ENCODE measurements at places on chromosomes 6 and 20. TPM values are rescaled to one million over a fixed set of nuclear protein-coding genes. Genes with fewer than 3 reads are reported as not detected.

Gene RAB22A
- 16.1 TPM for total RNA-seq

Gene SLC35F1
- total RNA-seq: under 0.01 TPM

Gene MUC22
- not detected for total RNA-seq

Gene OR12D3
- not detected for total RNA-seq

Gene ANKRD66
- not detected for total RNA-seq

Gene TRIM40
- not detected for total RNA-seq

Gene MROH8
- total RNA-seq: under 0.01 TPM

Gene PARD6B
- 14.8 TPM for total RNA-seq

Gene TCP11
- under 0.01 TPM for total RNA-seq

Gene VNN1
- 0.50 TPM for total RNA-seq

Gene FAM209B
- total RNA-seq: not detected

Gene MYT1
- not detected for total RNA-seq

Gene SLC35D3
- total RNA-seq: not detected

Gene USP49
- total RNA-seq: 3.6 TPM

Gene VARS2
- 25.3 TPM for total RNA-seq

Measured in nasal cavity respiratory epithelium epithelial cell of viscerocranial mucosa (primary cell).